ENCODE measurements at places on chromosomes 6 and 20.

DNA sequence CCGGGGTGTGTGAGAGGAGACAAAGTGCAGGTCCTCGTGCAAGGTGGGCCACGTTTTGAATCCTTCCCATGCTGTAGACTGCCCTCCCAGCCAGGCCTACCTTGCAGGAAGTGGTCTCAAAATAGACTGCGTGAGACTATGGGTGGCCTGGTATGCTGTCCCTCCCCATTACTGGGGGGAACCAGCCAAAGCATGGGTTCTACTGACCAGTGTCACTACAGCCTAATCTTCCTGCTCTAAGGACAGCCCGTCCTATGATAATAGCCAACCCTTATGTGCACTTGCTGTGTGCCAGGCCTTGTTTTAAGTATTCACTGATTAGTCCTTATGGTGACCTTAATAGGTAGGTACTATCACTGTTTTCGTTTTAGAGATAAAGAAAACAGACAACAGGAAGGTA, 38.0 kb downstream of the FOXP4 start:
- no peak for DNase-seq

GRCh38 chr6:139647841-139648240, 273.4 kb upstream of the CITED2 start:
- DNase-seq, result no peak

- DNase-seq, result no peak
Measured at GRCh38 chr6:21612067-21612745, 18.7 kb downstream of the SOX4 start.

- no peak for DNase-seq
Measured at GRCh38 chr6:99589907-99590493, 16.6 kb upstream of the PRDM13 start.

GRCh38 chr6:116385921-116386320, 15.2 kb downstream of the DSE start:
- DNase-seq, result no peak

- DNase-seq, result no peak
Measured at GRCh38 chr20:19784511-19785172, 26.6 kb downstream of the RIN2 start.

DNA sequence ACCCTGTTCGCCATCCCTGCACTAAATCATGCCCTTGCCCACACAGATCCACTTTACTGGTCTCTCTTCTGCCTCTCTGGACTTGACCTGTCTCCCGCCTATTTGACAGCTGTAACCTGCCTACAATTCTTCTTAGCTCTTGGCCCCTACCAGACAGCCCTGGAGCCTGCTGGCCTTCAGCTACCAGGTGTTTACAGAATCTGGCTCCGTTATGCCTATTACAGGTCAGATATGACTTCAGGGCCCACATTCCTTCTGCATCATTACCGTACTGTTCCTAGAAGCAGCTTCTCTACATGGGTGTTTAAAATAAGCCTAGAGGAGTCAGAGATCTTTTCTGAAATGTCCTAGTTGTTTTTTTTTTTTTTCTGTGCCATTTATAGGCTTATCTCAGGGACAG, 45.4 kb upstream of the CCN6 start:
- no peak for DNase-seq

DNA sequence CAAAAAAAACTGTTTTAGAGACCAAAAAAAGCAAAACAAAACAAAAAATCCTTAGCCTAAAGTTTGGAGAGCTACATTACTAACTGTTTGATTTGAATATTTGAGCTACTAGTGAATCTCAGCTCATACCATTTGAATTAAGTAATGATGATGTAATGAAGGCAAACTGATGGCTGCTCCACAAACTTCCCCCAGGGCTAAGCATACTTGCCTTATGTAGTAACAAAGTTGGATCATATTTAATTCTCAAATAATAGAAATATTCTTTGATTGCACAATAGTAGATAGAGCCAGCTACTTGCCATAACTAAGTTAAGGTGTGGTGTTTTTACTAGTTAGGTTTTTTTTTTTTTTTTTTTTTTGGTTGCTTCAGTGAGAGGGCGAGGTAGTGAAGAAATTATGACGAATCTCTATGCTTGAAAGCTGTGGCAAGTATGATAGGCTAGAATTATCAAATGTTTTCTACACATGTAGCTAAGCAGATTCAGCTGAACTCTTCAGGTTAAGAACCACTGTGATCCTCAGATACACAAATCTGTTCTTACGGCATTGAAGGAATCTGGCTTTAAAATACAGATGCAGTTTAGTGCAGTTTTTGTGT, 2.9 kb downstream of the RAB32 start:
- no peak for DNase-seq

DNA sequence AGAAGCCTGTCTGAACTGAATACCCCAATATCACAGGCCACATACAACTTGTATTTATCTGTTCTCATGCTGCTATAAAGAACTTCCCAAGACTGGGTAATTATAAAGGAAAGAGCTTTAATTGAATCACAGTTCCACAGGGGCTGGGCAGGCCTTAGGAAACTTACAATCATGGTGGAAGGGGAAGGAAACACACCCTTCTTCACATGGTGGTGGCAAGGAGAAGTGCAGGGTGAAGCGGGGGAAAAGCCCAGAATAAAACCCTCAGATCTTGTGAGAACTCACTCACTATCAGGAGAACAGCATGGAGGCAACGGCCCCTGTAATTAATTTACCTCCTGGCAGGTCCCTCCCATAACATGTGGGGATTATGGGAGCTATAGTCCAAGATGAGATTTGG, 50.3 kb upstream of the FNDC1 start:
- DNase-seq, result no peak

DNA sequence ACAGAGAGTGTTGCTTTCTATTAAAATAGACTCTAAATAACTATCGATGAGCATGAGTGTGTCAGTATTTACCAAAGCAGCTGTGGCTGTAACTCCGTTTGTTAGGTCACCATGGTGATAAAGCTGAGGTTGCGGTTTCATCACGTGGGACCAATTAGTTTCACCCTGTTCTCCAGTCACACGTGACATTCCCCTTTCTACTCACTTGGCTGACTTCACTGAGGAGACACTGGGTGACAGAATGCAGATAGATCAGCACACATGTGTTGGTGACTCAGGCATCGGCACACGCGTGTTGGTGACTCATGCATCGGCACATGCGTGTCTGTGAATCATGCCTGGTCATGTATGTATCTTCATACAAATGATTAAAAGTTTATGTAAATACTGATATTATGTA, 285.4 kb downstream of the THBS2 start:
- DNase-seq, result no peak

Data from activated effector memory CD4-positive, alpha-beta T cell treated with anti-CD3 and anti-CD28 coated beads, Interleukin-2, amount 50 U/mL, for 16 hours (primary cell).